AG10803 (cell line): ENCODE measurements at places on chromosomes 5 and 9.

GRCh38 chr5:116404016-116404415, 170.6 kb downstream of the SEMA6A start:
- no peak for DNase-seq

DNA sequence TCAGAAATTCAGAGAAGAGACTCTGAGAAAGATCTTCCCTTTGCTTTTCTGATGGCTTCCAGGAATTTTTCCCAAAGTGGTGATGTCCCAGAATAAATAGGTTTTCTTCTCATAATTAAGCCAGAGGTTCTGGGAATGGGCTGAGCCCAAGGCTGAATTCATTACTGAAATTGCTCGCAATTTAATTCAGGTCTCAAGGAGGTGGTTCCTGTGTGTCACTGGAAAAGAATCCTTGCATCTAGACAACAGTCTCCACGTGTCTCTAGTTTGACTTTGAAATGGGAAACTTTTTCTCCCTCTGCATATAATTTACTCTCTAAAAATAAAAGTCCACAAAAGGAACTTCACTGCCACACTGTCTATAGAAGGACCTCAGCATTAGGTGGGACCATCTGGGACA, 27.8 kb upstream of the STX17 start:
- DNase-seq: peak; percentile 42

DNA sequence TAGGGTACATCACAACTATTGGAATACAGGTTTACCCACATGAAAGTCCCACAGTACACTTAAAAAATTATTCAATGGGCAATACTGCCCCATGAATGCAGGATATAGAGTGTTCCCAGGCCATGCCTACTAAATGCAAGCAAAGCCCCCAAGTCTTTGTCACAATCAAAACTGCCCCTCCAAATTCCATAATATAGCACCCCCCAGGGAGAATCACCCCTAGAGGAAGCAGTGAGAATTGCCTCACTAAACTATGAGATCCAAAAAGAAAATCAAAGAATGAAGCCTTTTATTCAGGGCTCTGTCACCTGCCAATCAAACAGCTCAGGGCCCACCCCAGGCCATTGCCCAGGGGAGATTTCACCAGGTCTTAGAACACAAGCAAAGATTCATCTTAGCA, 90.8 kb downstream of the ATPSCKMT start:
- DNase-seq: no peak

- DNase-seq: no peak
These were observed 29.3 kb downstream of the ADAMTS16 start for GRCh38 chr5:5169466-5169865.

DNA sequence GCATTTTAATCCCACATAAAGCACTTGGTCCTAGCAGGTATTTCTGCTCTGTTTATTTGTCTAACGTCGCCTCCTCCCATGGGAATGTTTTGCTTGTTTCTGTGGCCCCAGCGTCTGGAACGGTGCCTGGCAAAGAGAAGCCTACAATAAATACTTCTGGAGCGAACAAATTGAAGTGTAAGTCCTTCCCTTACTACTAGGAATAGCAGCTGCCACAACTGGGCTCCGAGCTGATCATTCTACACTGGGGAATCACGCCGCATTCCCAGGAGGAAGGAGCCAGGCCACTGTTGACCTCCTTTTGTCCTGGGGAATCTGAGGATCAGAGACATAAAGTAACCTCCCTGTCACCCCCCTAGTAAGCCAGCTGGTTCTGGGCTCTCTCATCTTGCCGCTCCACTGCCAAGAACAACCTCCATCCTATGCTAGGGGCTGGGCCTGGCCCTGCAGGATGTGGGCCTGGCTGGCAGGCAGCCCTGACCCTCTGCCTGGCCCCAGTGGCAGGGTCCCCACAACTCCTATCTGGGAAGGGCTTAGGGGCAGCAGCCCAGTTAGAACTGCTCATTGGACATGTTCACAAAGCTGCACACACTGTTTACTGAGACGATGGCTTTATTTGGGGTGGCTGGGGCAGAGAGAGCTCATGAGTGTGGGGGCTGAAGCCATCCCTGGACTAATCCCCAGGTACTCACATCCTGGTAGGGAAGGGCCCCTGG, 82.8 kb downstream of the GTF3C4 start:
- DNase-seq: no peak

DNA sequence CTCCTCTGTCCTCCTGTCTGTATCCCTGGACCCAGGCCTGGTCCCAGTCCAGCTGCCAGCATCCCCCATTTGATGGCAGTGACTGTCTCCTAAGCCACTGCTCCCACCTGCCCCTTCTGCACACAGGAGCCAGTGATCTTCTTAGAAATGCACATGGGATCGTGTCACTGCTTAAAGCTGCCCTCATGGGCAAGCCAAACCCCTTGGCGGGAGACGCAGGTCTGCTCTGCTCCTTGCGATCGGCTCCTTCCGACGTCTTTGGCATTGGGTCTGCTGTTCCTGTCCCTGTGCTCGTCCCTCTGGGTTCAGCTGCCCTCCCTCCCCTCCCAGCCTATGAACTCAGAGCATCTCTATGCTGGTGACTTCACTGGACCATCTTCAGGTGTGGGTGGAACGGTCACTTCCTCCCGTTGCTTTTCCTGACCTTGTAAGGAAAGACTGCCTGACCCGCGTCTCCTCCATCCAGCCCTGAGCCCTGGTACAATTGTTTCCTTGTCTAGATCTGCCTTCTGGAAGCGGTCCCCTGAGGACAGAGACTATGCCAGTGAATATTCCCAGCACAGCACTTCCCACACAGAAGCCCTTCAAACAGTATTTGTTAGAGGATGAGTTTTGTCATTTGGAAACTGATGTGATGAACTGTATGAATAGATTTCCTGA, 116.5 kb downstream of the ZNF354C start:
- no peak for DNase-seq

- no peak for DNase-seq
These were observed 214.4 kb upstream of the MVB12B start for GRCh38 chr9:126112135-126112720.

DNA sequence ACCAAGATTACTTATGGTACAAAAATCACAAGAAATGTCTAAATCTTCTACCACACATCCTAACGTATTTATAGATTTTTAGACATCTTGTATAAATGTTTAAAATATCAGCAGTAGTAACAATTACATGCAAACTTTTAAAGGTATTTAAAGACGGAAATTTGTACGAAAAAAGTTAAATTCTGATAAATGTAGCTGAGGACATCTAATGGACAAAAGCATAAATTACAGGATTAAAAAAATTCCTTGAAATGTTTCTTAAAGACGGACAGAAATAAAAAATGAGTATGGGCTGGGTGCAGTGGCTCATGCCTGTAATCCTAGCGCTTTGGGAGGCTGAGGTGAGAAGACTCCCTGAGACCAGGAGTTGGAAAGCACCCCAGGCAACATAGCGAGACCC, 15.8 kb downstream of the ERCC8 start:
- DNase-seq: no peak

GRCh38 chr5:60521376-60522291, 178.3 kb downstream of the DEPDC1B start:
- no peak for DNase-seq

DNA sequence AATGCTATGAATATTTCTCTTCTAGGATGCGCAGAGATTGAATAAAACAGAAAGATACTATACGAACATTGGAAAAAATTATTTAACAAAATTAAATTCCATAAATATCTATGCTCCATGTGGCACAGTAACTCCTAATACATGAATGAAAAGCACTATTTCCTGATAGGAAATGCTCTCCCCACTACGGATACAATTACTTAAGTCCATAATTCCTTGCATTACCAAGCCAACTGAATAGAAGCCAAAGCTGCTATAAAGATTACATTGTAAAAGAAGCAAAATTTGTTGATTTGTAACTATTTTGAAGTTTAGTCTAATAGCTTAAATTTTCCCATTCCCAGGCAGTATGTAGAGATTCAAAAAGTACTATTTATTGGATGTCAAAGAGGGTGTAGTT, 61.8 kb upstream of the SNX2 start:
- no peak for DNase-seq

DNA sequence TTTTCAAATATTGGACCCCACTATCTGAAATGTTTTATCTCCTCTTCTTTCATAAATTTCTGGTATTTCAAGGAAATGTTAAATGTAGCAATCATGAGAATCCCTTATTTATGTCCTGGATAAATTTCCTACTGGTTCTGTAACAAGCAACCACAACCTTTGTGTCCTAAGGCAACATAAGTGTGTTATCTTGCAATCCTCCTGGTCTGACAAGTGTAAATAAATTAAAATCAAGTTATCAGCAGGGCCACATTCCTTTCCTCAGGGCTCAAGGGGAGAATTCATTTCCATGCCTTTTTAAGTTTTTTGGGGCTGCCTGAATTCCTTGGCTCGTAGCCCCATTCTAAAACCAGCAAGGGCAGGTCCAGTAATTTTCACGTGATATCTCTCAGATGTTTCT, 83.2 kb downstream of the CDH9 start:
- DNase-seq: no peak

GRCh38 chr5:149796030-149796429, 65.9 kb downstream of the PPARGC1B start:
- no peak for DNase-seq

DNA sequence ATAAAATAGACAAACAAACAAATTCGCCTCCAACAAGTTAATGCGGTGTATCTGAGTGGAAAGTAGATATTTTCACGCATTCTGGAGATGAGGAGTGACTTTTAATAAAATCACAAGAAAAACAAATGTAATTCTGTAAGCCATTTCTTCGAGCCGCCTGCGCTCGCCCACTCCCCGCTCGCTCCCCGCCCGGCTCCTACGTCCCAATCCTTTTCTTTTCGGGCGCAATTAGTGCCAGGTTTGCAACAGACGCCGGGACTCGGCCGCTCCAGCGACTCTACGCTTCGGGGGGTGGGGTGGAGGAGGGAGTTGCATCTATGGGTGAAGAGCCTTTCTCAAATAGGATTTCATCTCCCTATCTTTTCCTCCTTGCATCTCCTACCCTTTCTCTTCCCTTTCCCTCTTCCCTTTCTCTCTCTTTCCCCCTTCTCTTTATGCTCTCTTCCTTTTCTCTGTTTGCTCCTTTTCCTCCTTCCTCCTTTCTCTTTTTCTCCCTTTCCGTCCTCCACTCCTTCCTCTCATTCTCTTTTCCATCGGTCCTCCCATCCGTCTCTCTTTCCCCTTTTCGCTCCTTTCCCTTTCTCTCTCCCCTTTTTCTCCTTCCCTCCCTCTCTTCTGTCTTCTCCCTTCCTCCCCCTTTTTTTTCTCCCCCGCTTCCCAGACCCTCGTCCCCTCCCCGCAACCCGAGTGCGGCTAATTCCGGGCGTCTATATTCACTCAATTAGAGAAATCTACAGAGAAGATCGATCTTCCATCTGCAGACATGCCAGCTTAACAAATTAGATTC, 6.1 kb upstream of the OTP start:
- no peak for DNase-seq

- no peak for DNase-seq
These were observed 40.0 kb upstream of the CACNA1B start for GRCh38 chr9:137837345-137838278.

- no peak for DNase-seq
These were observed 120.7 kb downstream of the PAPPA start for GRCh38 chr9:116274293-116274692.

DNA sequence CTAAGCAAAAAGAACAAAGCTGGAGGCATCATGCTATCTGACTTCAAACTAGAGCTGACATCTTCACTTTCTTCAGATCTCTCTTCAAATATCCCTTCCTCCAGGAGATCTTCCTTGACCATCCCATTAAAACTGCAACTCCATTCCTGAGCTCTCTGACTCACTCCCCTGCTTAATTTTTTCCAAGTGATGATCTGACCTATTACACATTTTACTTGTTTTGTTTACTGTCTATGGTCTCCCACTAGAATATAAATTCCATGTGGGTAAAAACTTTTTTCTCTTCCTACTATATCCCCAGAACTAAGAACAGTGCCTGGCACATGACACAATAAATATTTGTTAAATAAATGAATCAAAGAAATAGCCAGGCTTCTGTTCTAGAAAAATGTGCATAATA, 87.5 kb downstream of the SLIT3 start:
- DNase-seq: peak; percentile 80

DNA sequence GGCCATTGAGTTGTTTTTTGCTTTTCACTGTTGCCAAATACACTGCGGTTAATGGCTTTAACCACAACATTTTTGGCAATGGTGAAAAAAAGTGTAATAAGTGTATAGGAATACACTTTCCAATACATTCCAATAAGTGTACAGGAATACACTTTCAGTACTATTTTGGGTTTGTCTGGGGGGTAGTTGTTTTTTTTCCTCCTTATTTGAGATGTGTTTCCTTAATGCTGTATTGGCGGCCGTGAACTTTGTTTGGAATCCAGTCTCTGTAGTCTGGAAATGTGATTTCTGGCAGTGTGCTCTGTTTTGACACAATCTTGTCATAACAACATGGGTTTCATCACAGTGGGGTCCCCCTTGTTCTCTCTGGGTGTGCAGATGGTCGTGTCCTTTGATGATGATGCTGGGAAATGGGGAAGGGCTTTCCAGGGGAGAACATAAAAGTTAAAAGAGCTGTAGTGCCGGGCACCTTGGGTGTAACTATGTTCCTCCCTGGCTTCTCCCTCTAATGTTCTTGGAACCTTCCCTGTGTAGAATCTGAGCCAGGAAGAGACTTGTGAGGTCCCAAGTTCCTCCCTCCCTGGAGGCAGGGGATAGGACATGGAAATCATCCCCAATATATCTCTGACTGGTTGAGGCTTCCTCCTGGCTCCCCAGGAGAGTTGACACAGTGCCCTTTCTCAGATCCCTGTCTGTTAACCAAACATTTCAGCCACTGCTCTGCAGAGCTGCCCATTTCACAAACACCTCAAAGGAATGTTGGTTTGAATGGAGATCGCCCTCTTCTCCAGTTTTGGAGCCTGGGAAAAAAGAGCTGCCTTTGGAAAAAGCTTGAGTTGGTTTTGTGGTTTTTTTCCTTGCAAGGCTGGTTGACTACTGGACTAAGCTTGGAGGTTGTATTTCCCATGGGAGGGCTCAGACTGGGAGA, 44.8 kb downstream of the RCL1 start:
- peak; percentile 98 for DNase-seq

DNA sequence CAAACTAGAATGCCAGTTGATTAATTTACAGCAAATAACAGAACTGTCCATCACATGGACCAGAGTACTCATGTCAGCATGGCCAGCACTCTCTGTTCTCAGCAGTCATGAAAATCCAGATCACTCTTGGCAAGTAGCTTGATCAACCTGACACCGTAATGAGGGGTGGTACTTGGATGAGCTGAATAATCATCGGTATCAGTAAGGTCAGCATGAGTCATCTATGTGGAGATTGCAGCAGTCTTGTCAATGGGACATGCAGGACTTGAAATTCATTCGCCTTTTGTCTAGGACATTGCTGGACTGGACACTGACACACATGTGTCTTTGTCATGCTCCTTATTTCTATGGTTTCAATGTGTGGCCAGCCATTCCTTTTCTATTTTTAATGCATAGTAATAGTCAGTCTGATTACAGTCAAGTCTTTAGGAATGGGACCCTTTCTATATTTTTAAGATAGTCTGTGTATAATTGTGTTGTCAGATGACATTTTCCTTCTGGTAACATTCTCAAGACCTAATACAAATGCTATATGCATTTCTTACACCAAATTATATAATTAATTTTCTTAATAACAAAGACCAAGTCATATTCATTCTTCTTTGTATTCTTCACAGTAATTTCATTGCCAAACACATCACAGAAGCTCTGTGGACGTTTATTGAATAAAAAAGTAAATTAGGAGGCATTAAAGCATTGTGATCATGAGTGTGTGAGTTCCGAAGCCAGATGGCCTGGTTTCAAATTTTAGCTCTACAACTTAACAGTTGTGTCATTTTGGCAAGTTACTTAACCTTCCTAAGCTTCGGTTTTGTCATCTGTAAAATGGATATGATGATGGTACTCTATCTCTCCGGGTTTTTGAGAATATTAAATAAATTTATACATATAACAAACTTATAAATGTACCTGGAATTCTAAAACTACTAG, 57.4 kb downstream of the ADAMTSL1 start:
- no peak for DNase-seq
